ENCODE measurements at places on chromosomes 7 and 10.

DNA sequence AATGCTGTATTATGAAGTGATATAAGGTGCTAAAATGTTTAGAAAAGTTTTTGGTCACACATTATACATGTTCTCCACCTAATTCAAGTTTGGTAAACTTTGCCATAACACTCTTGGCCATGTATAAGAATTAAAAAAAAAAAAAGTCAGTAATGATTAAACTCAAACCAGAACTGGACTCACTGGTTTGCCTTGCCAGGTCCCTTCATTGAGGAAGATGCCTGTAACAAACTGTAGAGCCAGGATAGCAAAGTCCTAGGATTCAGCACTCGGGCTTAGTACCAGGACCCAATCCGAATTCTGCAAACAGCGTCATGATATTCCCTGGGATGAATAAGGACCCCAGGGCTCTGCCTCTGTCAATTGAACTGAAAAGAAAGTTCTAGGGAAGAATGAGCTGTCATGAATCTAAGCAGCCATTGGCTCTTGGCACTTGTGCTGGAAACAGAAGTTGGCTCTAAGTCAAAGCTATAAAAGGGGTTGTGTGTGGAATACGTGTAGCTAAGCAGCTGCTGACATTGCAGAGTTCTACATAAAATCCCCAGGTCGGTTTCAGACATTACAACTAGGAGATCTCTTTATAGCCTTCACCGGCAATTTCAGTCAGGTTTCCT, 216.9 kb downstream of the C7orf25 start:
- DNase-seq: no peak

- DNase-seq: no peak
These were observed 229.5 kb upstream of the FZD1 start for GRCh38 chr7:91034459-91035368.

DNA sequence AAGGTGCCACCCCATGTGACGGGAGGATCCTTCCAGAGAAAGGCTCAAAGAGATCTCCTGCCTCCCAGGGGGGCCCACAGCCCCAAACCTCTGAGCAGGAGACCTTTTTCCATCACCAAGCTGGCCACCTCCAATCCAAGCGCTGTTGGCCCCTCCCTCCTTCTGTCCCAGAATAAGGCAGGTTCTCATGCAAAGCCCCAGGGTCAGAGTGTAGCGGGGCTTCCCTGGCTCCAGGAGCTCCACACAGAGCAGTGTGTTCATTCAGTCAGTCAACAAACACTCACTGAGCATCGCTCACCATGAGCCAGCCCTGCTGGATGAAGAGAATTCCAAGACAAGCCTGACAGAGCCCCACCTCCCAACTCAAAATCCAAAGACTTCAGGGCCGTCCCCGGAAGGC, 39.0 kb downstream of the TNRC18 start:
- no peak for DNase-seq

- DNase-seq: no peak
These were observed 136.4 kb downstream of the TMEM26 start for GRCh38 chr10:61316676-61317265.

GRCh38 chr7:155230169-155230593, 67.5 kb upstream of the INSIG1 start:
- no peak for DNase-seq

GRCh38 chr7:121020249-121020988, 31.9 kb downstream of the CPED1 start:
- no peak for DNase-seq

DNA sequence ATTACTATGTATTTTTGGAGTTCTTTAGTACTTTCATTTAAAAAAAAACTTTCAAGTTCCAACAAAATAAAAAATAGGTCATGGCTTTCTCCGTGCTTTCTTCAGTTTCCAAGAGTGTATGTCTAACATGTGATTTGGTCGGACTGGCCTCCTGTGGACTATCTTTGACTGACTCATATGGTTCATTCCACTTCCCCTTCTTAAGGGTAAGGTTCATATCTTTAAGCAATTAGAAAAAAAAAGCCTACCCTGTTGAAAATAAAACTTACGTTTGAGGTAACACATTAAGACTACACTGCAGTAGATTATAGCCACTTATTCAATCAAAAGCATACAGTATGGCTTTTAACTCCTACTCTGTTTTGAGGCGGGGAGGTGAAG, 112.8 kb upstream of the AHR start:
- no peak for DNase-seq

GRCh38 chr7:30321882-30322192, 37.4 kb downstream of the ZNRF2 start:
- DNase-seq: no peak

- no peak for DNase-seq
These were observed 323.8 kb downstream of the GPR158 start for GRCh38 chr10:25498645-25499044.

DNA sequence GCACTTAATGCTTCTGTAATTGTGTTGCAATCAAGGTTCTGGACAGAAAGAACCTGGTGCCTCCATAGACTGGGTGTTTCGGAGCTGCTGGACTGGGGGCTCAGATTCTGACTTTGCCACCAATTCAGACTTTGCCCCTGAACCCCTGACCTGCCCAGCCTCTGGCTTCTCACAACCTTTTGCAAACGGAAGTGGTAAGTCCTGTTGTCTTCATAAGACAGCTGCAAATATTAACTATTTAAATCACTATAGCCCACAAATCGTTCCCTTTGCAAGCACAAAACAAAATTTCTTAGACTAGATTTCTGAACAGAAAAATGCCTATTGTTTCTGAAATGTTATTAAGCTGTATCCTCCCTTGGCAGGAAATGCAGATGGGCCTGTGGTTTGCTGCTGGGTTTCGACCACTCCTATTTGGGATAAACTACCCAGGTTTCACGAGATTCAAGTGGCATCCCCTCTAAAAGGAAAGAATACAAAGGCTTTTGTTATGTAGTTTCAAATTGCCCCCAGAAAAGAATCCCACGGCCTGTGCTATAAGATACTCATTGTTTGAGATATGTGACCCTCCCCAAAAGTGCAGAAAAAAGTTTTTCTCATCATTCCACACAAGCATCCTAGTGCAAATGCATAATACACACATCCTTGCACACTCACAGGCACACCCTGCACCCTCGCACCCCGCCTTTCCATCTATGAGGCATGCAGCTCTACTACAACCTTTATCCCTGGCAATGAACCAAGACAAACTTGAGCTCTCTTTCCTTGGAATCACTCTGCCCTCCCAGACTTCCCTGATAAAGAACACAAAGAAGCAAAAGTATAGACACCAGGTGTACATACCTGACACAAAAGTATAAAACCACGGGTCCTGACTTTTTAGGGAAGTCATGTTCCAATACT, 209.1 kb downstream of the PRPF18 start:
- no peak for DNase-seq

DNA sequence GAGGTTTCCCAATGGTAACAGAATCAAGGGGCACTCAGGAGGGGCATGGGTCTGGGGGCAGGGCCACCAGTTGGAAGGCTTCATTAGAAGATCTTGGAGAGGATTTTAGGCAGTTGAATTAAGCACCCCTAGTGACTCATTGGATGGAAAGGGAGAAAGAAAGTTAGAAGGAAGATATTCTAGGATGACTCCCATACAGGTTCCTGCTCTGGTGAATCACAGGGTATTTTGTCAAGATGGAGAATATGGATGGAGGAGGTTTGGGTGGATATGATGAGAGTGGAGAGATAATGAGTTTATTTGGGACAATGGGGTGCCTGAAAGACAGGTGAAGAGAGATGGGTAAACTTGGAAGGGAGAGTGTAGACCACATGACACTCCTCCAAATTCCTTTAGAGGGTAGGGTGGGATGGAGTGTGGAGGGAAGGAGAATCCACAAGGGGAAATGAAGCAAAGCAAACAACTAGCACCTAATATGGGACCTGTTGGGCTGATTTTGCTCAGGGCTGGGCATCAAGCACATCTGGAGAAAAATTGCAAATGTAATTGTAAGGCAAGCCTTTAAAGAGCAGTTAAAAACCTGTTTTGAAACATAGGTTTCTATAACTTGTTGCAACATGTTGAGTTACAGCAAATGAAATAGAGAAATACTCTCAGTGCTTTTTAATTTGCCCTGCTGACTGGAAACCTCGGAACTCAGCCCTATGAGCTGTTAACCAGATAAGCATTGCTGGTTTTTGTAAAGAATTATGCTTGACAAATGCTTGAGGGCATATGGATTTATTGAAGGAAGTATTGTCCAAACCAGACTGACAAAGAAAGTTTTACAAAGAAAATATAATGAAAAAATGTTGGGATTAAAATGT, 2.9 kb upstream of the ENTPD7 start:
- DNase-seq: no peak

GRCh38 chr10:15200626-15201025, 32.1 kb upstream of the NMT2 start:
- no peak for DNase-seq

GRCh38 chr7:111740942-111741341, 178.7 kb upstream of the IMMP2L start:
- no peak for DNase-seq

- DNase-seq: no peak
These were observed 38.9 kb downstream of the TSPAN14 start for GRCh38 chr10:80492848-80493521.

Data from activated effector memory CD4-positive, alpha-beta T cell treated with Interleukin-2 at 50 U/mL for 16 hours (primary cell).